GOT3 (cell line): ENCODE measurements at places on chromosomes 7 and 10.
A peak's percentile ranks its signal among the peaks of the same experiment; 100 is the strongest.

GRCh38 chr7:132110692-132111091 lies 465.6 kb downstream of the PLXNA4 start:
- DNase-seq = no peak

DNA sequence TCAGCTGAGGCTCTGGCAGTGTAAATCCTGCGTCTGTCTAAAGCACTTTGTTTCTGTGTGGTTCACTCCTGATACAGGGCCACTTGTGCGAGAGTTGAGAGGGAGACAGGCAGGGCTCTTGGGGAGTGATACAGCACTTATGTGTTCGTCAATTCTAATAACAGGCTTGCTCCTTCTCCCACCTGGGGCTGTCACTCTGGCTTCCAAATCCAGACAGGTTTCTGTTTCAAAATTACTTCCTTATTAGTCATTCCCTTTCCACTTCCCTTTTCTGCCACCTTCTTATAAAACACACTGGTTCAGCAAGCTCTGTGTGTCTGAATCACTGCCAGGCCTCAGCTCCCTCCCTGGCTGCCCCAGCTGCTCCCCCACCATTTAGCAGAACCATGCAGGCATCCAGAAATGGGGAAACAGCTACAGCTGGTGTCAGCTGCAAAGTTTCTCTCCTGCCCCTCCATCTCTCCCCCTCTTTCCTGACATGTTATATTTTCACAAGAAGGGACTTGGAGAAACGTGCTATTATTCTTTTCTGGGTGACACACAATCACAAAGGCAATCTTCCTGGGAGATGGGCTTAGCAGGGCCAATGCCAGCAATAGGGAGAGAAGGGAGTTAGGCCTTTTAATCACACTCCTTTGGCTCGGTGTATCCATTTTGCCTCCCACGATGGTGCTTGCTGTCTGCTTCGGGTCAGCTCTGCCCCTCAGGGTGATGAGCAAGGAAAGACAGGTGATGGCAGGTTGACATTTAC lies 58.4 kb upstream of the ZNRF2 start:
- DNase-seq = no peak

- no peak for DNase-seq
Measured at GRCh38 chr7:15214976-15215375, 312.4 kb upstream of the DGKB start.

DNA sequence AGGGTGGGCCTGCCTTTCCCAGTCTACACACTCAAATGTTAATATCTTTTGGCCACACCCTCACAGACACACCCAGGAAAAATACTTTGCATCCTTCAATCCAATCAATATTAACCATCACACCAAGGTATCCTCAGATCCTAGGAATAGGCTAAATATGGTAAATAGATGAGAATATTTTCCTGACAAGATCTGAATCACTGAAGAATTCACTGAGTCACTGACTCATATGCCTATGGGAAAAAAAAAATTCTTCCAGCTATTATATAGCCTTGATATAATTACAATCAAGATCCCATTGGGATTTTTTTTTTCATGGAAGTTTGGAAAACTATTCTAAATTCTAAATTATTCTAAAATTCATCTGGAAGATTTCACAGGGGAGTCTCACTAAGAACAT lies 65.8 kb downstream of the INHBA start:
- no peak for DNase-seq

GRCh38 chr10:60760711-60761210 lies 17.5 kb upstream of the CDK1 start:
- DNase-seq = no peak

- no peak for DNase-seq
Measured at GRCh38 chr10:42975558-42976340, 101.1 kb upstream of the RET start.

- DNase-seq = no peak
Measured at GRCh38 chr10:78432583-78432982, 398.9 kb downstream of the RPS24 start.

- DNase-seq = no peak
Measured at GRCh38 chr7:118839515-118839914, 615.0 kb downstream of the ANKRD7 start.

DNA sequence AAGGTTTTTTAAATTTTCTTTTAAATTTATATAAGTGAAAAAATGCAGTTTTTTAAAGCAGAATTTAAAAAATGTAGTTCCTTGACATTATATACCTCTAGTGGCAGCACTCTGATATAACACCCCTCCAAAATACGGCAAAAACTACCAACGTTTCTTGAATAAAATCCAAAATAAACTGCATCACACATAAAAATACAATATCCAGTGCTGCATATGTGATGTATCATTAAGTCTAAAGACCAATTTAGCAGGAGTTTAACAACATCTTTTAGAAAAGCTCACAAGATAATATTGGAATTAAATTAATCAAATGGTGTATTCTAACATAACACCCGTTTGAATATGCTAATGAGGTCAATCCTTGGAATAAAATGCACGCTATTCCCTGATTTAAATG lies 1.4 kb downstream of the TCERG1L start:
- no peak for DNase-seq

DNA sequence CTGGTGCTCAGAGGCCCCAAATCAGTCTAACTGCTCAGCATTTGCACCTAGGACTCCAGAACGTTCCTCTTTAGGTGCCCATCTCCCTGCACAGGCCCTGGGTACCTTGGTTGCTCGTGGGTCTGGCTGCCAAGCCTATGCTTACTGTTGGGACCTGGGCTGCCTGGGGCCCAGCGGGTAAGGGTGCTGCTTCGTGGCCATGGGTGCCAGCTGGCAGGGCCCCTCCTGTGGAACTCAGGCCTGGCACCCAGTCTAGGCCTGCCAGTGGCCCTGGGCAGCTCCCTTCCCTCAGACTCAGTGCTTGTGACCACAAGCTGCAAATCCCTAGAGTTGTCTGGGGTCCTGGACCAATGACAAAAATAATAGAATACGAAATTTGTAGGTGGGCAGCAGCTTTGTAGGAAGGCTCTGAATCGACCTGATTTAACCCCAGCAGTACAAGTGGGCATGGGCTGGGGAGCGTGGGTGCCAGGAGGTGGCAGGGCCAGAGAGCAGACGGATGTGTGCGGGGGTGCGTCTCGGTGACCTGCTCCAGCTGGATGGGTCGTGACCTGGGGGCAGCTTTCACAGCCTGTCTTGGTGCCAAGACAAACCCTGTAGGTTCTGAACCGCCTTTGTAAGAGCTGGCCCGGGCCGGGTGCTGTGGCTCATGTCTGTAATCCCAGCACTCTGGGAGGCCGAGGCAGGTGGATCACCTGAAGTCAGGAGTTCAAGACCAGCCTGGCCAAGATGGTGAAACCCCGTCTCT lies 69.7 kb downstream of the MKI67 start:
- DNase-seq = no peak

- DNase-seq = no peak
Measured at GRCh38 chr10:8418631-8419030, 364.1 kb downstream of the GATA3 start.

GRCh38 chr10:122130474-122131110 lies 140.5 kb upstream of the BTBD16 start:
- no peak for DNase-seq

DNA sequence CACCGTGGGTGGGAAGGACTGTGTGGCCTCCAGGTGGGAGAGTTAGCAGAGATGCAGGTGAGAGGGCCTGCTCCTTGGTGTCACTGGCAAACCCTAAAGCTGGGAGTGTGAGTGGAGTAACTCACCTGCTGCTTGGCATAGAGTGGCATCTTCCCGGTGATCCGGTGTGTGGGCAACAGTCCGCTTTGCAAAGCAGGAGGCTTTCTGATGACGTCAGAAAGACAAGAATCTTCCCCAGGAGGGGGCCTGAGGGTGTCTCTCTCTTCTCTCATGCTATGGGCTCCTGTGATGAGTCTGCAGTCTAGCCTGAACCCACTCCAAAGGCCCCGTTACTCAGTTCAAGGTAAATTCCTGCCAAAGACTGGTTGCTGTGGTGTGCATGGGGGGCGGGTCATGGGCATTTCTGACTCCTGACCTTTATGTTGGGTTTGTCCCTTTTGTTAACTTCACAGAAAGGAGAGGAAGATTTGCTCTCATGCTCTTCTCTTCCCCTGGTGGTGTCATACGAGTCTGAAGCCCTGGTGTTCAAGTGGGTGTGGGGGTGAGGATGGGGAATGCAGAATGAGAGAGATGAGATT lies 187.9 kb downstream of the GATA3 start:
- no peak for DNase-seq

DNA sequence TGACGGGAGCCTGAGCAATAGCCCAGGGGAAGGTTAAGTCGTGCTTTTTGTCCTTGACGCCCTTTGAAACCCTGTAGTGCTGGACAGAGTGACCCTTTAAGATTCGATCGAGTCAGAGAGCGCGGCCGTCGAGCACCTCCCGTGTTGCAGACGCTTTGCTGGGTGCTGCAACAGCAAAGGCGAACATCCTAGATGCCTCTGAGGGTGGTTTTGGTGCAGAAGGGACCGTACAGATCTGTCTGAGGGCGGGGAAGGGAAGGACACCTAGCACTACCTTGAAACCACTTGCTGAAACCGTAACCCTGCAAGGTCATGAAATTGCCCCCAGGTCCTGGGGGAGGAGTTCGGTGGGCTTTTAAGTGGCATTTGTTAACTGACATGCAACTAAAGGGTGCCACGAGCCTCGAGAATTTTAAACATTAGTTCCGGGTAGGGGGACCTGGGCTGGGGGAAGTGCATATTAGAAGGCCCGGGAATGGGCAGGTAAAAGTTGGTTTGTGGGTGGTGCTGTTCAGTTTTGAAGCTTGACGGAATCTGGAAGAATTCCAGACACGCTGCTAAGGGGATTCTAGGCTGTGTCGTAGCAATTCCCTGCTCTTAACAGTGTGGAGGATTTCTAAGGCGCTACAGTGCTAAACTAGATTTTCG lies 786 bp downstream of the ATP5F1C start:
- DNase-seq = no peak

- DNase-seq = no peak
Measured at GRCh38 chr7:157674027-157674714, 337.4 kb downstream of the DNAJB6 start.

- DNase-seq = no peak
Measured at GRCh38 chr7:66301737-66302136, 96.6 kb downstream of the TPST1 start.

DNA sequence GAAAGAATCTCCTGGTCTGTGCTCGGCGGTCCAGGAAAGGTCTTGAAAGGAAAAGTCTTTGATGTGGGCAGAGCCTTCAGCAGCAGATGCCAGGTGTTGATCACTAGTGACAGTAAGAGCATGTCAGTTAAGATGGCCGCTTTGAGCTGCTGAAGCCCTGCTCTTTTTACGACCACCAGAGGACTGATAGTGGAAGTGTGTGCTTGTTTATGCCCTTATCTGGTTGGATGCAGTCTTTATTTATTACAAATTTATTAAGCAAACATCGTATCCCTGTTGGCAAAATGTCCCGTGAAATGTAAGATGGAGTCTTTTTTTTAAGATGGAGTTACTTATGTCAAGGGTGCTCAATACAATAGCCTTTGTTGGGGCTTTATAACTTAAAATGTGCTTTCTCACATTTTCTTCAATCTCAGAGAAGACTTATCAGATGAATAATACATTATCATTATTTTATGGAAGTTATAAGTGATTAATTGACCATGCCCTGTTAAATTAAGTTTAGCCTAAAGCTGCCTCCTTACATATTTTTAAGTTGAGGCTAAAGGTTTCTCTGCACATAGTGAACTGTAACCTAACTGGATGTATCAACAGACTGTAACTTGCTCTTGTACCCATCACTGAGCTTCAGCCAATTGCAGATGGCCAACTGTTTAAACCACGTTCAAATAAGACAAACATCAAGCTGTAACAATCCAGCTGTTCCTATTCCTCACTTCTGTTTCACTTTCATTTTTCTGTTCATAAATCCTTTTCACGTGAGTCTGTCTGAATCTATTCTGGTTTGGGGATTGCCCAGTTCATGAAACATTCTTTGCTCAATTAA lies 97.4 kb upstream of the PIK3CG start:
- DNase-seq = no peak

- no peak for DNase-seq
Measured at GRCh38 chr7:142385491-142386340, 127.9 kb upstream of the PRSS58 start.

- DNase-seq = no peak
Measured at GRCh38 chr7:2261611-2262010, 19.6 kb downstream of the NUDT1 start.

- DNase-seq = no peak
Measured at GRCh38 chr7:122132341-122132740, 11.7 kb downstream of the AASS start.

DNA sequence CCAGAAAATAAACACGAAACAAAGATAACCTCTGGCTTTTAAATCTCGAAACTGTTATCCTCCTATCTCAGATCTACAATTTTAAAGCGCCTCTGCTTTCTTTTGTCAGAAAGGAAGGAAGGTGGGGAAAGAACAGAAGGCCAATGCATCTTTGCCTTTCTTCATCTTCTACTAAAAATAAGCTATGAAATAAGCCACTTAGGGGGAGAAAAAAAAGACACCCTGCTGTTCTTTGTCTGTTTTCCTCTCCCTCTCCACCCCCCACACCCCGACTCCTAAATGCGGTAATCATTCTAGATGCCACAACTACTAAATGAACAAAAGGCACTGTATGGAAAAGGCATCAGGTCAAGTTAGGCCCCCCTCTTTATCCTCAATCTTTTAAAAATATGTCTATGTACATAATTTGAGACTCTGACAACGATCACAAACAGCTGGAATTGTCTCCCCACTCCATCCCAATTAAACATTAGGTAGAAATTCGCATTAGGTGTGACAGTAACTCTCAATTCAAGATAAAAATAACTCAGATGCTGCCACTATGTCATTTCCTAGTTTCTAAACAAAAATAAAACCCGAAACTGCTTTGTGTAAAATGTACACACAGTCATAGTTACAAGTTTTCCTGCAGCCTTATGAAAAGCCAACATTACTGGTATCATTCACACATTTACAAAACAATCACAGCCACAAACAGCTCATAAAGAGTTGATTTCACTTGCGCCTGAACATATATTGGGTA lies 2.4 kb downstream of the UBE2H start:
- DNase-seq = no peak

DNA sequence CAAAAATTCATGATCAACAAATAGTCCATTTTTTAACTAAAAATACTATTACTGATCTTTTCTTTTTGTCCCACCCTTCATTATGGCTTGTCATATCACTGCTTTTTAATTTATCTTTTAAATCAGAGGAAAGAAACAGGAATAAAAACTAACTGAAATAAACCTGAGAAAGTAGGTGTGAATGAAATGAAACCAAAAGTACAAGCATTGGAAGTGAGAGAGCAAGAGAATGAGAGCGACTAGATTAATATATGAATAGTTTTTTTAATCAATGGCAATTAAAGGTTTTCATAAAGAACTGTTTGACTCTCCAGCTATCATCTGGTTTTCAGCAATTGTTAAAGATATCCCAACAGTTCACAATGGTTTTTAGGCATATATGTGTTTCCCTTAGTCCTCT lies 137.8 kb downstream of the SPAG6 start:
- no peak for DNase-seq

GRCh38 chr10:97701438-97702069 lies 12.0 kb upstream of the MARVELD1 start:
- peak; percentile 16 for DNase-seq

DNA sequence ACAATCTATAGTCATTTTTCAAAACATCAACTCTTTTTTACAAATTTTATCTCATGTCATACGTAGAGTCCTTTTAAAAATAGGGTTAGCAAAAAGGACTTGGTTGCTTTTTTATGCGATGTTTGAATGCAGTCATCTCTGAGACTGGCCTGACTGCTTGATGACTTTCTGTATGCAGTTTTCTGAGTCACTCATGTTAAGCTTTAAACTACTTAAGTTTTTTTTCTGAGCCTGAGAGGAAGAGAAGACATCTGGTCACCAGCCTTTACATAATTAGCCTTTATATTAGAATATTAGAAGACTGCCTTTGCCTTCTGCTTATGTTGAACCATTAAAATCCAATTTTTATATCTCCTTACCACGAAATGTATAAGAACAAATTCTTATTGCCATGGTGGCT lies 834.4 kb upstream of the MBL2 start:
- no peak for DNase-seq

- DNase-seq = no peak
Measured at GRCh38 chr7:135664046-135664589, 1.8 kb downstream of the STMP1 start.
